ENCODE measurements at places on chromosomes 5 and 9.
A peak's percentile ranks its signal among the peaks of the same experiment; 100 is the strongest.

DNA sequence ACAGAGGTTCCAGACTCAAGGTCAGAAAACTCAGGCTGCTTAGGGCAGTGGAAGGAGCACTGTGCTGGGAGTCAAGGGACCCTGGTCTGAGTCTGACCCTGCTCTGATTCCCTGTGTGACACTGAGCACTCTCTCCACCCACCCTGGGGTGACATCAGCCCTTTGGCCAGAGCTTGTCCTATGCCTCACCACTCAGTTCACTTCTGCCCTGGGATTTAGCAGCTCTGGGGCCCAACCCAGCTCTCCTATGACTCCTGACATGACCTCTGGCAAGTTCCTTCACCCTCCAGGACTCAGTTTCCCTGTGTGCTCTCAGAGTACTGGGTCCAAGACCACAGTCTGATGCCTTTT lies 63.9 kb downstream of the FAM114A2 start:
- no peak for DNase-seq

GRCh38 chr9:121840838-121841760 lies 189.7 kb downstream of the DAB2IP start:
- DNase-seq: no peak

- peak; percentile 67 for DNase-seq
Measured at GRCh38 chr9:106420511-106420944, 442.4 kb upstream of the ZNF462 start.

GRCh38 chr9:116100711-116101121 lies 52.9 kb upstream of the PAPPA start:
- peak; percentile 25 for DNase-seq

DNA sequence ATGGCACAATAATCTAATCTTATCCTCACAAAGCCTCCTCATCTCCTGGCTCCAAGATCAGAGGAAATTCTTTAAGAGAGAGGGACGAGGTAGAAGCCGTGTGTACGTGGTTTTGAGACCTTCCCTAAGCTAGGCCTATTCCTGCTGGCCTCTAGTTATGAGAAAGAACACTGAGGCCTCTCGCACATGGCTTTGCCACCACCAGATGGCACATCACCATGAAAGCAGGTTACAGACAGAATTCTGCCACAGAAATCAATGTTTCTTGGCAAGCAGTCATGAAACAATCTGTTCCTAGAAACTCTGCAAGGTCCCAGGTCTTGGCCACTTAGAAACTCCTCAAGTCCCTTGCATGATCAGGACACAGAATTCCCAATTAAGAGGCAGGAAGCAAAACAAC lies 268.2 kb upstream of the TAS2R1 start:
- peak; percentile 64 for DNase-seq

DNA sequence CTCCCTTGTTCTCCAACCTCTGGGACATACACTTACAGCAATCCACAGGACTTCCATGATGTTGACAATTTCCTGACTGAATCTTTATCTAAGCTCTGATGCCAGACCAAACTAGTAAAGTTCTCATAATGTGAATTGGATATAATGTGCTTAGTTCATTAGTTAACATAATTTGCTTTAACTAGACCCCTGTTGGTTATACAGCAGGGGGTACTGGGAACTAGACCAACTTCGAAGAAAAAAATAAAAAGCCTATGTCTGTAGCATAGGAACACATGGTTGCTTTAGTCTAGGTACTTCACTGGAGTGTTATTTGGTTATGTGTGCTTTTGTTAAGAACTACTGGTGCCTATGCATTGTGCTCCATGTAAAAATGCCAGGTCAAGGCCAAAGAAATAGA lies 173.8 kb downstream of the ADAMTS6 start:
- DNase-seq: no peak

GRCh38 chr9:27462434-27462833 lies 61.7 kb upstream of the IFNK start:
- no peak for DNase-seq

DNA sequence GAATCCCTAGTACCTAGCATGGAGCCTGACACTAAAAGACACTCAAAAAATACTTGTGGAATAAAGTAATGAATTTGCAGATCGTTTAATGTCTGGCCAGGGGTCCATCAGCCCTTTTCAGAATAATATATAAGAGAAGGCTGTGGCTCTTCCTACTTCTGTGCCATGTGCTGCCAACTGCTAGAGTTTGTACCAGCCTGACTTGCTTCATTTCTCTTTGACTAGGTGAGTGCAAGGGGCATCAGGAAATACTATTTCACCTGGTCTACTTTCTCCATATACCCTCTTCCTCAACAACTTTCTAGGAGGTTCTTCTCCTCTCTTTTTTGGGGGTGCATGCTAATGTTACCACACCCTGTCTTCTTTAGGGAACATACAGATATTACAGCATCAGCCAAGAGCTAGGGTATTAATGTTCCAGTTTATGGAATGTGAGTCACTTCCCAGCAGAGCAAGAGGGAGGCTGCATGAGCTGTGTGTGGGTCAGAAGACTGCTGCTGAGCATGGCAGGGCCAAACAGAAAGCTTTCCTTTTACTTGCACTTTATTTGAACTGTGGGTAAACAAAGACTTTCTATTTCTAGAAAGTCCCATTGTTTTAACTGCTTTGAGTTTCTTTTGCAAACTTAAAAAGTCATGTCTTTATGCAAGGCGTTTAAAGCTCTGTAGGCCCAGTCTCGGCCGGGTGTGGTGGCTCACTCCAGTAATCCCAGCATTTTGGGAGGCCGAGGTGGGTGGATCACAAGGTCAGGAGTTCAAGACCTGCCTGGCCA lies 158.9 kb downstream of the ADAMTSL1 start:
- DNase-seq: peak; percentile 92

GRCh38 chr9:6567140-6567591 lies 78.4 kb downstream of the GLDC start:
- peak; percentile 91 for DNase-seq

DNA sequence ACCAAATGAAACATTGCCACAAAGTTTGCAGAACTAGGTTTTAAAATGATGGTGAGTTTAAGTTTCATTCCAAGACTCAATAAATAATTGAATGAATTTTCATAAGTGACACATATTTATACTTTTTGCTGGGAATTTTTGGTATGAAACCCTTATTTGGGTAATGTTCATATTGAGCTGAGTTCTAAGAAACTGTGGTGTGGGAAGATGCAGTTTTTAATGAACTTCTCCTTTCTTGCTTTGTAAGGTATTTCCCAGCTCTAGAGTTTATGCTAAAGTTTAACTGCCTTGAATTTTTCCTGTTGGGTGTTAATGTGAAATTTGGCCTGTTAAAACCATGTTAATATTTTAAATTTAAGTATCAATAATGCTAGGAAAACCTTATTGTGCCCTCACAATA lies 15.1 kb downstream of the RABGAP1 start:
- DNase-seq: no peak

DNA sequence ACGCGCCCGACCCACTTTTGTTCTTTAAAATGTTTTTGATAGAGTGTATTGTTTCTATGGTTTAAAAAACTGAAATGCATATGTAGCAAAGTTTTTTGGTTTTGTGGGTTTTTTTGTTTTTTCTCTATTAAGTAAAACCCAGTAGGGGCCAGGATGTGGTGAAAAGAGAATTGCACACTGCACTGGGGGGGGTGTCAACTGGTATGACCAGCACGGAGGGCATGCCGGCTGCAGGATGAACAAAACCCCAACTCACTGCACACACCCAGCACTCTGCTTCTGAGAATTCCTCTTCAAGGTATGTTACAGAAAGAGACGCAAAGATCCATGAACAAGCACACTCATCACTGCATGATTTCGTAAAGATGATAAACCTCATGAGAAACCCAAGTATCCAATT lies 75.0 kb downstream of the STK10 start:
- DNase-seq: peak; percentile 40

- peak; percentile 96 for DNase-seq
Measured at GRCh38 chr5:72347801-72348308, 27.7 kb downstream of the PTCD2 start.

GRCh38 chr5:74384851-74385250 lies 255.7 kb downstream of the ENC1 start:
- DNase-seq: peak; percentile 45

GRCh38 chr5:72380492-72381274 lies 60.5 kb downstream of the PTCD2 start:
- peak; percentile 60 for DNase-seq

- DNase-seq: no peak
Measured at GRCh38 chr9:89291741-89292140, 19.3 kb upstream of the CKS2 start.

DNA sequence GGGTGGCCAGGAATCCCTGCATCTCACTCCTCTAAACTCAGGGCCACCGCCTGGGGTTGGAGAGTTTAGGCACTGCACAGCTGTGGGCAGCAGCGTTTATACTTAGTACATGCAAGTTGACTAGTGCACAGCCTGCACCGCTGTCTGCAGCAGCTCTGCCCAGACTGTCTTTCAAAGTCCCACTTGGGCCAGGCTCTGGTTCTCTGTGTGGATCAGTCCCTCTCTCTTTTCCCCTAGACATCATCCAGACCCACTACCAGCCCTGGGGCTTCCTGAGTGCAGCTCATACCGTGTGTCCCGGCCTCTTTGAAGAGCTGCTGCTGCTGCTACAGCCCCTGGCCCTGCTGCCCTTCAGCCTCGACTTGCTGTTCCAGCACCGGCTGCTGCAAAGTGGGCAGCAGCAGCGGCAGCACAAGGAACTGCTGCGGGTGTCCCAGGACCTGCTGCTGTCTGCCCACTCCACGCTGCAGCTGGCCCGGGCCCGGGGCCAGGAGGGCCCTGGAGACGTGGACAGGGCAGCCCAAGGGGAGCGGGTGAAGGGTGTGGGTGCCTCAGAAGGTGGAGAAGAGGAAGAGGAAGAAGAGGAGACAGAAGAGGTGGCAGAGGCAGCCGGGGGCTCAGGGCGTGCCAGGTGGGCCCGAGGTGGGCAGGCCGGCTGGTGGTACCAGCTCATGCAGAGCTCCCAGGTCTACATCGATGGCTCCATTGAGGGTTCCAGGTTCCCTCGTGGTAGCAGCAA lies 45.1 kb upstream of the TESK1 start:
- DNase-seq: no peak

- no peak for DNase-seq
Measured at GRCh38 chr9:35423499-35423898, 66.4 kb upstream of the RUSC2 start.

- DNase-seq: peak; percentile 80
Measured at GRCh38 chr5:150523472-150524350, 15.8 kb downstream of the NDST1 start.

DNA sequence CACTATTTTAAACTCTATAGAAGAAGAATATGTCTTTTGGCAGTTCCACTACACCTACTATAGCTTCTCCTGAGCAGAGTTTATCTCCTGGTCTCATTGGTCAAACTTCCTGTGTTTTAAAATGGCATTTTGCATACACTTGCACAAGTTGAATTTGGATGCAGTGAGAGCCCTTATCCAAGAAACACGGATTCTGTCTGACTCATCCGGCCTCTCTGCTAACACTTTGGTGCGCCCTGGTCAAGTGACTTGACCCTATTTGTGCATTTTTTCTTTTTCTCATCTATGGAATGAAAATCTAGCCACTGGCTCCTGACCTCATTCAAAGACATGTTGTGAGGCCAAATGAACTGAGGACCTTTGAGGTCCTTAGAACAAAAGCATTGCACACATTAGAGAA lies 20.0 kb downstream of the PIP5K1B start:
- no peak for DNase-seq

- DNase-seq: no peak
Measured at GRCh38 chr9:89527084-89527483, 29.2 kb upstream of the SEMA4D start.

GRCh38 chr5:33343676-33344327 lies 97.0 kb upstream of the TARS1 start:
- DNase-seq: peak; percentile 92

- no peak for DNase-seq
Measured at GRCh38 chr5:17255471-17256021, 38.1 kb downstream of the BASP1 start.

DNA sequence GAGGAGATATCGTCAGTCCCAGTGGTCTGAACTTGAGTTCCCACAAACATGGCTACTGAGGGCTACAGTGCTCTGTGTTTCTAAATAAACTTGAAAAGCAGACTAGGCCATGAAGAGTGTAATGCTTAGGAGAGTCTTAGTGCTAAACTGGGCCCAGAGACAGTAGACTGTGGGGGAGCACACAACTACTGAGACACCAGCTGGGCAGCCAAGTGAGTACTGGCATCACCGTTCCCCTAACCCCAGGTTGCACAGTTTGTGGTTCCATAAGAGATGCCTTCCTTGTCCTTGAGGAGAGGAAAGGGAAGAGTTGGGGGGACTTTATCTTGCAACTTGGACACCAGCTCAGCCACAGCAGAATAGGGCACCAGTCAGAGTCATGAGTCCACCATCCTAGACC lies 172.1 kb upstream of the DMRTA1 start:
- no peak for DNase-seq

GRCh38 chr5:40787986-40788385 lies 10.2 kb downstream of the PRKAA1 start:
- DNase-seq: no peak

- peak; percentile 52 for DNase-seq
Measured at GRCh38 chr9:2729003-2729402, 11.7 kb downstream of the KCNV2 start.

- DNase-seq: no peak
Measured at GRCh38 chr9:97907632-97908031, 14.7 kb downstream of the TRMO start.

DNA sequence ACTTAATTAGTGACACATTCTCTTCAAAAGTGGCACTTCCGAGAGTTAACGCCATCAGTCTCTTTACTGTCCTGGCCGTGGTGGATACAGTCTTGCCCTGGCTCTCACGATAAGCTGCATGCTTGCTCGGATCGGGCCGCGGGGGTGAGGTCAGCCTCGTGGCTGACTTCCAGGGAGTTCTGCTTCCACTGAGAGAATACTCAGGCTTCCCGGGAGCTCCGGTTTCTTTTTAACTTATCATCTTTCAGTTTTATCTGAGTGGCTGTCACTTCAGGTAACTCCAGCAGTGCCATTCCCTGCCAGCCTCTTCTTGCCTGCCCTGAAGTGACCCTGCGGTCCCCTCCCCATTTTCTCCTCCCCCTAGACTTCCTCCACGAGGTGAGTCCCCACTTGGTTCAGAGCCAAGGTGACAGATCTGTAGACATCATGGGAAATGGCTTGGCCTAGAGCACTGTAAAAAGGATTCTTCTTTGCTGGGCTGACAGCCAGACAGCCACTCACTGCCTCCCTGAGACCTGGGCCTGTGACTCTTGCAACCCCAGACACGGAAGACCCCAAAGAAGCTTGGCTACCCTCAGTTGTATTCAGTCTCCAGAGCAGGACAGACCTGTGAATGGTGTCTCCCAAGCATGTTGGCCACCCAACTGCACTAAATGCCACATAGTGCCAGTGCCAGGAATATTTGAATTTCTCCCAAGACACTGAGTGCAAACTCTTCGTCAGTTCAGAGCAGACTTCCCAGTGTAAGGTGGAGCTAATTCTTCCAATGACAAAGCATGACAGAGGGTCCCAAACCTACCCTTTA lies 95.1 kb downstream of the DAPK1 start:
- DNase-seq: peak; percentile 78

GRCh38 chr5:134138416-134139376 lies 24.2 kb downstream of the TCF7 start:
- DNase-seq: peak; percentile 80

DNA sequence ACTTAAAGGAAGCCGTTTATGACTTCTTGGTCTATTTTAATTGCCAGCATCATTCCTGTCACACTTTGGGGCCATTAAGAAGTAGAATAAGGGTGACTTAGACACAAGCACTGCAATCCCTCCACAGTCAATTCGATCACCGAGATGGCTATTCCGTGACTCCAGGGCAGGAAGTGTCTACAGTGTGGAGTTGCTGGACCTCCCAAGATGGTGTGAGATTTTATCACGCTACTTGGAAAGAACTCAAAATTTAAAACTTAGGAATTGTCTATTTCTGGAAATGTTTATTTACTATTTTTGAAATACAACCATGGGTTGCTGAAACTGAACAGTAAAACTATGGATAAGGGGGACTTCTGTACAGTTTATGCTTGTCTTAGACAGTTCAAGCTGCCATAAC lies 6.2 kb downstream of the FBXL7 start:
- peak; percentile 21 for DNase-seq

Data from EH (cell line).